ENCODE measurements at places on chromosomes 3 and 15. TPM values are rescaled to one million over a fixed set of nuclear protein-coding genes. Genes with fewer than 3 reads are reported as not detected.

DNA sequence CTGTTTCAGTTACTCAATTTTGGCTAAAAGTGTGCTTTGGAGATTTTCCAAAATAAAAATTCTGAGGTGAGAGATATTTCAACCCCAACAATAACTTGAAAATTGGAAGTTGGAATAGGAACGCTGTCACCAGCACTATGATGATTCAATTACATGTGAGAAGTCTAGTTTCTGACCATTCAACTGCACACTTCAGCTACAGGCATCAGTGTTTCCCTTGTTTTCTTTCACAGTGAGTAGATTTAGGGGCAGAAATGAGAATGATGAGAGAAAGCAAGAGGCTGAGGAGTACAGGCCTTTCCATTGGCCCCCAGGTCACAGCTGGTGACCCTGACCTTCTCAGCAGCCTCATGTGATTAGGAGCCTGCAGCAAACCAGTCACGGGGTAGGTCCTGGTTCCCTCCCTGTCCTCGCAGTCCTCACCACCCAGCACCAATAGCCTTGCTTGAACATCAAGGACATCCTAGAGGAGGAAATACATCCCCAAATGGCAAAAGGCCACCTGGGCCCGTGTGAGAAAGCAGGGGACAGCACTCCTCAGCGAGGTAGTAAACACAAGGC lies 10.0 kb upstream of the FILIP1L start:
- DNase-seq, result no peak

- DNase-seq, result no peak
These were observed 118.5 kb downstream of the OPA1 start for GRCh38 chr3:193711523-193711963.

DNA sequence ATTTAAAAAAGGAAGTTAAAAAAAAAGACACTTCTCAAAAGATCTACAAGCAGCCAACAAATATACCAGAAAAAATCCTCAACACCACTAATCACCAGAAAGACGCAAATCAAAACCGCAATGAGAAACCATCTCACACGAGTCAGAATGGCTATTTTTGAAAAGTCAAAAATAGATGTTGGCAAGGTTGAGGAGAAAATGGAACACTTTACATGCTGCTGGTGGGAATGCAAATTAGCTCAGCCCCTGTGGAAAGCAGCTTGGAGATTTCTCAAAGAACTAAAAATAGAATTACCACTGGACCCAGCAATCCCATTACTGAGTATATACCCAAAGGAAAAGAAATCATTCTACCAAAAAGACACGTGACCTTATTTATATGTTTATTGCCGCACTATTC lies 574.7 kb upstream of the ADAMTS9 start:
- DNase-seq, result no peak

DNA sequence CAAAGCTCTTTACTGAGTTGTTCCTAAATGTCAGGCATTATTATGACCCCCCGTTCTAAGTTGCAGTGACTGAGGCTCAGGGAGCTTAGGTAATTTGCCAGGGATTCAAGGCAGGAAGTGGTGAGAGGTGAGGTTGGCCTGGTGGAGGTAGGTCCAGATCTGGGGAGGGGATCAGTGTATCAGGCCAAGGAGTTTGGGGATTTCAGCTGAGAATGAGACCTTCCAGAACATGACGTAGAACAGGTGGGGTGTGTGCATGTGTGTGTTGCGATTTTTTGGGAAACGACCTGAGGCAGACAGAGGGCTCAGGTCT lies 41.1 kb upstream of the MRPS22 start:
- DNase-seq, result no peak

- no peak for DNase-seq
These were observed 123.8 kb upstream of the BNIP2 start for GRCh38 chr15:59812889-59813288.

DNA sequence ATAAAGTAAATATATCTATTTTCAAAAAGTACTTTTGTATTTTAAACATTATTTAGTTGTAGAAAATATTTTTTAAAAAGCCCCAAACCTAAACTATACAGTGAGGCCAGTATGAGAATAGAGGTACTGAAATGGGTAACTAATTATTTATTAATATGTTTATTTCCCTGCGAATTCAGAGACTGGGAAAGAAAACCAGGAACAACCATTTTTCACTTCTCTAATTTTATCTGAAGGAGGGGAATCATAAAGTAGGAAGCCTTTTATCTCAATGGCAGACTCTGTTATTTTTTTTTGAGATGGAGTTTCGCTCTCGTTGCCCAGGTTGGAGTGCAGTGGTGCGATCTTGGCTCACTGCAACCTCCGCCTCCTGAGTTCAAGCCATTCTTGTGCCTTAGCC lies 63.6 kb upstream of the TRAK1 start:
- no peak for DNase-seq

DNA sequence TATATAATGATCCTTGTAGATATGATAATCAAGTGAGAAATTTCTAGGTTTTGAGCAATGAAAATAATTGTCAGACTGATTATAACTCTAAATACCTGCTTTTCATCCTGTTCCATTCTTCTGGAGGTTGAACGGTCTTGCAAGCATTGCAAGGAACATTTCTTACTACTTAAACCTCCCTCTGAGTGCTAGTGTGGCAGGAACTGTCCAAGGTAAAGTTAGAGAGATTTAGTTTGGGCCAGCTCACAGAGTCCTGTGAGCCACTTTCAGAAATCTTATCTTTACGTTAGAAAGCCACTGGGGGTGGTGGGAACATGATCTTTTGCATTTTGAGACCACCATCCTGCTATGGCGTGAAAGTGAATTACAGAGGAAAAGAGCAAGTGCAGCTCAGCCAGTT lies 121.1 kb upstream of the NPHP3 start:
- DNase-seq, result no peak

- DNase-seq, result peak; percentile 82
These were observed at the start of gene ALAS1 for GRCh38 chr3:52197842-52198625. Gene ALAS1, plus strand, starts transcription at chr3:52198160. Its CDS starts 1,082 bp downstream, at chr3:52199242.

GRCh38 chr3:178761024-178761423 lies 224.8 kb downstream of the KCNMB2 start:
- DNase-seq, result no peak

- DNase-seq, result no peak
These were observed 225.2 kb downstream of the ADAMTS17 start for GRCh38 chr15:100116416-100117190.

DNA sequence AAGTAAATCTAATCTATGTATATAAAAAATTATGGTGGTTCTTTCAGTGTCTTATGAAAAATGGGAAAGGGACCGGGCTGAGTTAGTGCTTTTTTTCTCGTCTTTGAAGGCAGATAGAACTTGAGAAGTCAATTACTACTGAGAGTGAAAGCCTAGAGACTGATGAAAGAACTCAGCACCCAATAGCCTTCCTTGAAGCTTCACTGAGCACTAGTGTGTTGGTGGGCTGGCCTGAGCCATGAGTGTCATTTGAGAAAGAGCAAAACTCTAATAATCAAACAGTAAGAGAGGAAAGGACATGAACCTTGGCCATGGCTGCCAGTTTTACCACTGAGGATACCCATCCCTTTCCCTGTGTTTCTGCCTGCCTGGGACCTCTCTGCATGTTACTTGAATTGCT lies 428.3 kb upstream of the RASGRP1 start:
- DNase-seq, result no peak

- DNase-seq, result no peak
These were observed 58.8 kb downstream of the NPAP1 start for GRCh38 chr15:24734396-24734795.

DNA sequence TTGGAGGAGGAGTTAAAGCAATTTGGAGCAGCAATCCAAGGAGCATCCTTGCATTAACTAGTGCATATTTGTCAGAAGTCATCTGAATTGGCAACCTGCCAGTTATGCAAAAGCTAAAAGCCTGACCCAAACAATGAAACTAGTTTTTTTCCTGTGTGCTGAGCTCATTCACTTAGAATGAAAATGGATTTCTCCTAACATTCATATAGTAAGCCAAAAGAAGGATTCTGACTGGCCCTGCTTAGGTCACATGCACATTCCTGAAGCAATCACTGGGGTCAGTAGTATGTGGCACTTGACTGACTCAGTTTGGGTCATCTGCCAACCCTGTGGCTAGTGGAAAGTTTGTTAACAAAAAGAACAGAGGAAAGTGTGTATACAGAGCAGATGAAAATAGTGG lies 30.5 kb downstream of the OXSM start:
- peak; percentile 74 for DNase-seq

GABRA5 gene
- polyA plus RNA-seq, result not detected

PHLDB2 gene
- 21.1 TPM for polyA plus RNA-seq

COL8A1 gene
- polyA plus RNA-seq, result 21.7 TPM

SUCNR1 gene
- not detected for polyA plus RNA-seq

RHOV gene
- 0.90 TPM for polyA plus RNA-seq

VIPR1 gene
- polyA plus RNA-seq, result 0.77 TPM

OXTR gene
- 0.19 TPM for polyA plus RNA-seq

MUC4 gene
- not detected for polyA plus RNA-seq

PLSCR5 gene
- polyA plus RNA-seq, result not detected

NOX5 gene
- polyA plus RNA-seq, result 2.6 TPM
